ENCODE measurements at places on chromosomes 2 and 18.

- no peak for DNase-seq
These were observed 45.0 kb downstream of the SLC4A1AP start for GRCh38 chr2:27708666-27709065.

DNA sequence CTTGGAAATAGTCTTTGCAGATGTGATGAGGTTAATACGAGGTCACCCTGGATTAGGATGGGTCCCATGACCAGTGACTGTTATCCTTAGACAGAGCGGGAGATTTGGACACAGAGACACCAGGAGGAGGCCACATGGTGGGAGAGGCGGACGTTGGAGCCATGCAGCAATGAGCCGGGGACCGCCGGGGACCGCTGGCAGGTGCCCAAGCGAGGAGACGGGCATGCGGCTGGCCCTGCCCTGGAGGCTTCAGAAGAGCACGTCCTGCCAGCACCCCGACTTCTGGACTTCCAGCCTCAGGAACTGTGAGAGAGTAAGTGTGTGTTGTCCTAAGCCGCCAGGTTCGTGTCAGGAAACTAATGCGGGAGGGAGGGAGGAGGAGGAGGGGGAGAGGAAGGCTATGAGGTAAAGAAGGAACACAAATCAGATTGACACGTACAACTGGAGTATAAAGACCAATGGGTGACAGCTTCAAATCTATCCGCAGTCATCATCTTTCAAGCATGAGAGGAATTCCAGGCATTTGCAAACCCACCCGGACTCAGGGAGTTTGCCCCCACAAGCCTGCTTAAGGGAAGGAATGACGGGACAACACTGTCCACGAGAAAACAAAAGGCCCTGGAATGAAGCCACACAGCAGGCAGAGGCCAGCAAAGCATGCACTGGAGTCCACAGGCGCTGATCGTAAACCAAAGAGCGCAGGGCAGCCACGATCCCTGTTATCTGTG lies 11.6 kb upstream of the BOK start:
- DNase-seq, result no peak

DNA sequence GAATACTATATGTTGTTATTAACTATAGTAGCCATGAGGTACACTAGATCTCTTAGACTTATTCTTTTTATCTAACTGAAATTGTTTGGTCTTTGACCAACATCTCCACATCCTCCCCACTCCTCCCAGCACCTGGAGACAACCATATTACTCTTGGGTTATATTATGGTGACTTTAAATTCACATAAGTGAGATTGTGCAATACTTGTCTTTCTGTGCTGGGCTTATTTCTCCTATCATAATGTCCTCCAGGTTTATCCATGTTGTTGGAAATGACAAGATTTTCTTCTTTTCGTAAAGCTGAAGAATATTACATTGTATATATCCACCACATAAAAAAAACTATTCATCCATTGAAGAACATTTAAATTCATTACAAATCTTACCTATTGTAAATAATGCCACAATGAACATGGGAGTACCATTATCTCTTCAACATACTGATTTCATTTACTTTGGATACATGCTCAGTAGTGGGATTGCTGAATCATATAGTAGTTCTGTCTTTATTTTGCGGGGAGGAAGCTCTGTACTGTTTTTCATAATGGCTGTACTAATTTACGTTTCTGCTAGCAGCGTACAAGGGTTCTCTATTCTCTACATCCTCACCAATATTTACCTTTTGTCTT lies 159.2 kb upstream of the SCN7A start:
- DNase-seq, result no peak

DNA sequence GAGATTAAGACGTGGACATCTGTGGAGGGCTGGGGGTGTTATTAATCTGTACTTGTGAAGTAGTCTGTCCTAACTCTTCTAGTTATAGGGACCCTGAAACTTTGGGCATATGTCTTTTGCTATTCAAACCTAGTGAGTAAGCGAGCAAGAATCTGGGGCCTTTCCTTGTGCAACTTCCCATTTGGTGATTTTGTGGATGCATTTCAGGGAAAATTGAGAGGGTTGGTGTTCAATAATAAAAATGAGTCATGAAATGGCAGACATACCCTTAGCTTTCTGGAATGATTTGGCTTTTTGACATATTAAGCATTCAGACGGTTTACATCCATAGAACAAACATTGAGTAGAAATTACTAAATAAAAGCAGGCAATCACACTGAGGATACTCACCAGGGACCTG lies 17.0 kb downstream of the COL4A4 start:
- DNase-seq, result no peak

DNA sequence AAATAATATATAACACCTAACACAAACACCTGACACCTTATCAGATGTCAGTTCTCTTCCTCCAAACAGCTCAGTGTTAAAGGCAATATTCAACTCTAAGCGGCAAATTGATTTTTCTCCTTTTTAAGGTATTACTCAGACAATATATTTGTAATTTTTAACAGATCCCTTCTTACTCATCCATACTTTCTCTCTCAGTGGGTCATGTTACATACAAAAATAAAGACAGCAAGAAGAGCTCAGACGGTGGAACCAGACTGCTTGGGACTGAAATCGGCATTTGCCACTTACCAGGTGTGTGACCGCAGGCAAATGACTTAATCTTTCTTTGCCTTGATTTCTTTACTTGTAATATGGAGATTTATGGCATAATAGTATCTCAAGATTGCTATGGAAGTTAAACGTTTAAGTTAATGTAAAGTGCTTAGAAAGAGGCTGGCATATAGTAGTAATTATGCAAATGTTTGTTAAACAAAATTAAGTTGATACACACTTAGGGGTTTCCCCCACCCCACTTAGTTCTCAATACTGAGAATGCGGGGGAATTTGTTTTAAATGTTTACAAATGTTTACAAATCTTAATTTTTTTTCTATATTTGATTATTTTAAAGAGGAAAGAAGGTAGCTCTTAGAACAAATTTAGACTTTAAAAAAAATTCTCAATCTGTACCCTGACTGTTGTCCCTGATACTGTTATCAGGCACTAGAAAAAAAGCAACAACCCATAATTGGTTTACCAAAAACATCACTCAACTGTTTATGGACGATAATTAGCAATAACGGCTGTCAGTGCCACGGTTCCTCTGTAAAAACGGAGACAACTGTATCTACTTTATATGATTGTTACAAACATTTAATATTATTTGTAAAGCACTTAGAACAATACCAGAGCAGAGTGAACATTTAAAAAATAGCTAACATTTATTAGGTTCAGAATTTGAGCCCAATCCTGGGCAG lies 25.6 kb downstream of the MAP3K2 start:
- no peak for DNase-seq

GRCh38 chr2:65383541-65384488 lies 48.6 kb downstream of the SPRED2 start:
- DNase-seq, result no peak
